ENCODE measurements at places on chromosomes 13 and 19. TPM values are rescaled to one million over a fixed set of nuclear protein-coding genes. Genes with fewer than 3 reads are reported as not detected.

Gene C13orf42
- not detected for polyA plus RNA-seq

Gene RNF17
- polyA plus RNA-seq = 0.16 TPM

Gene FARP1
- polyA plus RNA-seq = 7.8 TPM

Gene ZNF667
- polyA plus RNA-seq = not detected

DNA sequence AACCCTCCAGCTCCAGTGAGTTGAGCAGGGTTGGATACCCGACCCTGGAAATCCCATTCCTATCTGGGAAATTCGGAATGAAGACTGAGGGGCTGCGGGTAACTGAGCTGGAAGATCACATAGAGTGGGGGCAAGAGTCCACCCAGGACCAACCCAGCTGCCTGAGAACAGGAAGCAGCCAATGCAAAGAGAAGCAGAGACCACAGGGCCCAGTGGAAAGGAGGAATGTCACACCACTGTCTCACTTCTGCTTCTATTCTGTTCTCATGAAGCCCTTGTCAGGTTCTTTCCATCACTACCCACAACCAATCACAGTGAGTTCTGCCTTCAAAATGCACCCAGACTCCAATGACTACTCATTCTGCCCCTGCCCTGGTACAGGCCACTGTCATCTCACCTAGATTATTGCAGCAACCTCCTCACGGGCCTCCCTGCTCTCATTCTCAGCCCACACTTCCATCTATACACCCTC, 15.3 kb downstream of the DYRK1B start:
- DNase-seq = no peak
- H3K27ac ChIP-seq = no peak overlapping the region
- H3K4me3 ChIP-seq = no peak overlapping the region

DNA sequence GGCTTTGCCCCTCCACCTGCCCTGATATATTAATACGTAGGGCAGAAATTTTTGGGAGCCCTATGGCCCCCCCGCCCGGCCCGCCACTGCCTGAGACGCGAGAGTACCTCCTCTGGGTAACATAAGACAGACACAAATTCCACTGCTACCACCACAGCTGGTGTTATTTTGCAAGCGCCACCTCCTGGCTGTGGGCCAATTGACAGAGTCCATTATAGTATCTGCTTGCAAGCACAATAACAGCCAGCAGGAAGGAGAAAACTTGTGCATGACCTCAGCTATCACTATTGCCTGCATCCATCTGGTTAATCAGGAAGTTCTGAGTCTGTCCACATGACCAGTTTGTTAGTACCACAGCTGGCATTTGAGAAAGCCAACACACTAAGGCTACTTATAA, 25.3 kb upstream of the OR10H2 start:
- H3K36me3 ChIP-seq = peaks cover 7% of the 10 kb centered on the region
- peaks cover 12% of the 10 kb centered on the region for H3K4me1 ChIP-seq
- peak; percentile 93 for DNase-seq
- no peak overlapping the region for H3K4me3 ChIP-seq

DNA sequence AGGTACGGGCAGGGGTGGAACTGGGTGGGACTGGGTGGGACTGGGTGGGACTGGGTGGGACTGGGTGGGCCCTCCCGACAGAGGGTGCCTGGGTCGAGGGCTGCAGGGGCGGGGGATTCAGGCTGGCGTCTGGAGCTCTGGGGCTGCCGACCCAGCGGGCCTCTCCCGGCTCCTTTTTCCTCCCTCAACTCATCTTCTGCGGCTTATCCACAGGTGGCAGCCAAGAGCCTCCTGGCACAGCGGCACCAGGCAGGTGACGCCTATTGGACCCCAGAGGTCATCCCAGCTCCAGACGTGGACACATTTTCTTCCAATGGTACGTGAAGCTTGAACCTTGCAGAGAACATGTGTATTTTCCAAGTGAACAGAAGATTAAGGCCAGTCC, 533 bp downstream of the ZNF544 start:
- no peaks in the 10 kb centered on the region for H3K27me3 ChIP-seq
- peak overlapping the region; percentile 74 for H3K27ac ChIP-seq
- H3K36me3 ChIP-seq = peaks cover 21% of the 10 kb centered on the region
- H3K4me3 ChIP-seq = peak overlapping the region; percentile 68
- no peak for DNase-seq
- H3K4me1 ChIP-seq = peaks cover 11% of the 10 kb centered on the region

Measured in sigmoid colon (tissue), 7 donors.